Fibroblast of lung (primary cell): ENCODE measurements at places on chromosomes 6 and 20. TPM values are rescaled to one million over a fixed set of nuclear protein-coding genes. Genes with fewer than 3 reads are reported as not detected.

B3GALT4 gene
- 5.1 and 11.1 TPM in 2 replicates for total RNA-seq

ARMC12 gene
- 0.50 and 1.0 TPM in 2 replicates for total RNA-seq

C6orf141 gene
- 0.33 and 0.77 TPM in 2 replicates for total RNA-seq

RIOK1 gene
- total RNA-seq, result 23.9 and 28.7 TPM in 2 replicates

SYCP2L gene
- total RNA-seq, result under 0.01 and 0.26 TPM in 2 replicates

SFT2D1 gene
- total RNA-seq, result 34.2 and 34.8 TPM in 2 replicates

UNC93A gene
- not detected in 2 replicates for total RNA-seq

STMND1 gene
- total RNA-seq, result not detected in 2 replicates

VSX1 gene
- total RNA-seq, result not detected in 2 replicates

NEU1 gene
- total RNA-seq, result 100 and 109 TPM in 2 replicates

SCRT2 gene
- total RNA-seq, result not detected in 2 replicates

GINM1 gene
- total RNA-seq, result 53.8 and 56.8 TPM in 2 replicates

FYN gene
- total RNA-seq, result 59.3 and 64.7 TPM in 2 replicates

TBXT gene
- not detected in 2 replicates for total RNA-seq

MYBL2 gene
- total RNA-seq, result 0.26 and 1.2 TPM in 2 replicates

ZNF831 gene
- not detected in 2 replicates for total RNA-seq

CST7 gene
- not detected in 2 replicates for total RNA-seq

AKAP12 gene
- total RNA-seq, result 65.5 and 68.5 TPM in 2 replicates

ACTL10 gene
- total RNA-seq, result 1.8 and 2.0 TPM in 2 replicates

NOTCH4 gene
- 0.77 and 0.99 TPM in 2 replicates for total RNA-seq

LZTS3 gene
- 3.3 and 6.1 TPM in 2 replicates for total RNA-seq

MAP1LC3A gene
- 21.8 and 30.4 TPM in 2 replicates for total RNA-seq

TBP gene
- 7.8 and 8.7 TPM in 2 replicates for total RNA-seq

ENPP1 gene
- 13.1 and 85.4 TPM in 2 replicates for total RNA-seq

FNDC1 gene
- under 0.01 TPM in 2 replicates for total RNA-seq

PTCRA gene
- not detected in 2 replicates for total RNA-seq

ZBTB46 gene
- total RNA-seq, result 2.8 and 4.5 TPM in 2 replicates

CRISP1 gene
- total RNA-seq, result not detected in 2 replicates

BMP2 gene
- 10.6 and 15.9 TPM in 2 replicates for total RNA-seq

PTCHD4 gene
- 4.4 and 5.8 TPM in 2 replicates for total RNA-seq

OTOR gene
- not detected in 2 replicates for total RNA-seq

GGTLC1 gene
- not detected in 2 replicates for total RNA-seq

SRSF12 gene
- total RNA-seq, result 0.33 and 0.51 TPM in 2 replicates

FAM217A gene
- total RNA-seq, result not detected in 2 replicates

SMOC2 gene
- total RNA-seq, result under 0.01 TPM in 1 of 2 replicates, not detected in the other

JPH2 gene
- total RNA-seq, result 0.51 and 0.66 TPM in 2 replicates

HRH3 gene
- not detected in 2 replicates for total RNA-seq

PACRG gene
- 0.26 and 0.66 TPM in 2 replicates for total RNA-seq

FNDC11 gene
- 1.0 and 1.7 TPM in 2 replicates for total RNA-seq

TMEM239 gene
- under 0.01 TPM in 1 of 2 replicates, not detected in the other for total RNA-seq
